Kidney (tissue), 22 donors: ENCODE measurements at places on chromosomes 4 and X. TPM values are rescaled to one million over a fixed set of nuclear protein-coding genes. Genes with fewer than 3 reads are reported as not detected.

Gene SSX2
- not detected for total RNA-seq

Gene FOXR2
- total RNA-seq: not detected

Gene LONRF3
- 5.5 TPM for total RNA-seq

Gene XPNPEP2
- 2.0 TPM for total RNA-seq

Gene ZCCHC18
- total RNA-seq: 0.79 TPM

Gene NIPAL1
- 6.9 TPM for total RNA-seq

Gene CENPVL1
- not detected for total RNA-seq

Gene HTRA3
- total RNA-seq: 1.7 TPM
